ENCODE measurements at places on chromosomes 5 and 9.

DNA sequence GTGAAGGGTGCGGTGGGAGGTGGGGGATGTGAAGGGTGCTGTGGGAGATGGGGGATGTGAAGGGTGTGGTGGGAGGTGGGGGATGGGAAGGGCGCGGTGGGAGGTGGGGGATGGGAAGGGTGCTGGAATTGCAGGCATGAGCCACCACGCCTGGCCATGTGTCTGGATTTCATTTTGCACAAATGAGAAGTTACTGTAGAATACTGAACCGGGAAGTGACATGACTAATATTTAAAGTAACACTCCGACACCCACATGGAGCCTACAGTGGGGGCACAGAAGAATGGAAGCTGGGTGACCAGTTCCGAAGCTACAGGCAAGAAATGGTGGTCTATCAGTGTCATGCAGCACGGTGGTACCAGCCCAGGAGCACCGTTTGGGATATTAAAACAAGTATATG lies 69.9 kb upstream of the SPTLC1 start:
- no peak for DNase-seq

DNA sequence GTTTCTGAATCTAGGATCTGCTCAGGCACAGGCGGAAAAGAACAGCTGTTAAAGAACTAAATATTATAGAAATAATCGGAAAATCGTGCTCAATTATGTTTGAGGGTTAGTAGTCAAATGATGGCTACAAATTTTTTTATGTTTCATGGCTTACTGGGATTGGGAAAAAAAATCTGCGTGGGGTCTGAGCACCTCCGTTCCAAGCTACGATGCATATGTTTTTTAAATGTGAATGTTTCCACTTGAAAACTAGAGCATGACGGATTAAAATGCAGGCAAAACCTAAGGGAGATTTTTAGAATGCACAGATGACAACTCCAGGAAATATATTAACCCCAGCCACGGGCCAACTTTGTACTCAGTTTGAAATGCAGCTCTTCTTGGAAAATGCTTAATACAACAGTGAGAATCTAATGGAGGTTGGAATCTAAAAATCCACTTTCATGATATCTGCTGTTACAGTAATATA lies 5.3 kb downstream of the OTP start:
- no peak for DNase-seq

DNA sequence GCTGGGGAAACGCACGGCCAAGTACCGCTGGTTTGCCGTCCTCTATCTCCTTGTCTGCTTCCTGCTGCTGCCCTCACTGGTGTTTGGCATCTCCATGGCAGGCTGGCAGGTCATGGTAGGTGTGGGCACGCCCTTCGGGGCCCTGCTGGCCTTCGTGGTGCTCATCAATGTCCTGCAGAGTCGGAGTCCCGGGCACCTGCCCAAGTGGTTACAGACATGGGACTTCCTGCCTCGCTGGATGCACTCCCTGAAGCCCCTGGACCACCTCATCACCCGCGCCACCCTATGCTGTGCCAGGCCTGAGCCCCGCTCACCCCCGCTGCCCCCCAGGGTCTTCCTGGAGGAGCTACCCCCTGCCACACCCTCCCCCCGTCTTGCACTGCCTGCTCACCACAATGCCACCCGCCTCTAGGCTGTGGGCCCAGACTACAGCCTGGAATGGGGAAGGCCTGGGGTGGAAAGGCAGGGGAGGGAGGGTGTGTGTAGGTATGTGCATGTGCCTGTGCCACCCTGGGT lies 2.5 kb downstream of the PFN3 start:
- no peak for DNase-seq

DNA sequence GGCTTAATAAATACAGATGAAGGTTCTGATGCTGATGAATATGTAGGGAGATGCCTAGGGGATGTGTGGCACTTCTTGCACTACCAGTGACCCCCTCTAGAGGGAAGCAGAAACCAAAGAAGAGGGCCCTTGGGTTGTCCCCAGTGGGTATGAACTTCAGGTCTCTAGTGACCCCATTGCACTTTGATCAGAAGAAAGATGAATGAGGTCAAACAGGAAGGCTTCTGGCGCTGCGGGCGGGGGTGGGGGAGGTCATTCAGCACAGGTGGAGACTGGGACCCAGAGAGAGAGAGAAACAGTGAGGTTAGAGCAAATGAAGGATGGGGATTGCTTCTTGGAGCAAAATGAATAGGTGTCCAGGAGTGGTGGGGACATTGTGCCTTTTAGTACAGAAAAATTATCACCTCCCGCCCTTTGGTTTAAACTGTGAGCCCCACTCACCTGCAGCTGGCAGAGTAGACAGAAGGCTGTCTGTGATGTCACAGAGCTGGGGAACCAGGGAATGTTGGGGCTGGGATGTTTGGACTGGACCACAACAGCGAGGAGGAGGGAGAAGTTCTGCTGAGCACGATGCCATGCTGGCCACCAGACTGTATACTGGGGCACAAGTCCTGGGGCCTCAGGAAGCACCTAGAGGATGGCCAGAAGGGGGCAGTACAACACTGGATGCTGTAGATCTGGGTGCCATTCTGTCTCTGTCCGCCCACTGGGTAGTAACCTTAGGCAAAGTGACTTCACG lies at the start of gene TEX48:
TEX48 (minus strand) TSS at position 599 of the 739 bp plus-strand sequence. CDS start 10,469 bp downstream, outside the sequence.
- DNase-seq: peak; percentile 37

- DNase-seq: no peak
Measured at GRCh38 chr9:135716045-135716444, 14.1 kb downstream of the KCNT1 start.

GRCh38 chr9:71741926-71742648 lies 26.2 kb downstream of the CEMIP2 start:
- no peak for DNase-seq

DNA sequence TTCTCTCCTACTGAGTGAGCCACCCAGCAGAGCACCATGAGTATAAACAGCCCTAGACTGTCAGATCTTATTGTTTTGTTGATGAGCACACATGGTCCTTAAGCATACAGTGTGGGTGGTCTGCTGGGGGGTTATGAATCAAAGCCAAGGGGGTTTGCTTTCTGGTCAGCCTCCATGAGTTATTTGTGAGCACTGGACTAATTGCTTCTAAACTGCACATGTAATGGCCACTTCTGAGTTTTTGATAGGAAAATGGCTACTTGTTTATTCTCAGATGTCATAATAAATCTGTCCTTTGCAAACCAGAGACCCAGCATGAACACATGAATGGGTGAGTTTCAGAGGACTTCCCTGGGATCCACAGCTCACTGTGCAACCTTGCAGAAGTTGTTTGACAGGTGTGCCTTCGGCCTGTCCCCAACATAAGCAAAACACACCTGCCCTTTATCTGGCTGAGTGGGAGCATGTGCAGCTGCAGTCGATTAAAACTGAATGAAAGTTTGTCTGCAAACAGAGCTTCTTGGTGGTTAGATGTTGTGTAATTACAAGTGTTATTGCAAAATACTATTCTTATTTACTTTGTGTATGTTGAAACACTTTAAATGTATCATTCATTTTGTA lies 35.9 kb downstream of the MAMDC2 start:
- no peak for DNase-seq

- DNase-seq: no peak
Measured at GRCh38 chr9:31733166-31733565, 651.3 kb upstream of the ACO1 start.

GRCh38 chr9:86519066-86519615 lies 164.9 kb upstream of the TUT7 start:
- DNase-seq: no peak

GRCh38 chr5:65172486-65173129 lies 309.1 kb downstream of the ADAMTS6 start:
- DNase-seq: no peak

DNA sequence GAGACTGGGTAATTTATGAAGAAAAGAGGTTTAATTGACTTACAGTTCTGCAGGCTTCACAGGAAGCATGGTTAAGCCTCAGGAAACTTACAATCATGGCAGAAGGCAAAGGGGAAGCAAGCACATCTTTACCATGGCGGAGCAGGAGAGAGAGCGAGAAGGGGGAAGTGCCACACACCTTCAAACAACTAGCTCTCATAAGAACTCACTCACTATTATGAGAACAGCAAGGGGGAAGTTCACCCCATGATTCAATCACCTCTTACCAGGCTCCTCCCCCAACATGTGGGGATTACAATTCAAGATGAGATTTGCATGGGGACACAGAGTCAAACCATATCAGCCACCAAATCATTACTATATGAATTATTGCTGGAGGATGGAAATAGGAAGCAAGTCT lies 30.3 kb upstream of the STX17 start:
- no peak for DNase-seq

- no peak for DNase-seq
Measured at GRCh38 chr9:105195259-105195658, 49.2 kb upstream of the SLC44A1 start.

- DNase-seq: no peak
Measured at GRCh38 chr5:120544043-120544442, 79.9 kb downstream of the PRR16 start.

GRCh38 chr9:114746591-114747346 lies 59.1 kb downstream of the TNFSF15 start:
- no peak for DNase-seq

DNA sequence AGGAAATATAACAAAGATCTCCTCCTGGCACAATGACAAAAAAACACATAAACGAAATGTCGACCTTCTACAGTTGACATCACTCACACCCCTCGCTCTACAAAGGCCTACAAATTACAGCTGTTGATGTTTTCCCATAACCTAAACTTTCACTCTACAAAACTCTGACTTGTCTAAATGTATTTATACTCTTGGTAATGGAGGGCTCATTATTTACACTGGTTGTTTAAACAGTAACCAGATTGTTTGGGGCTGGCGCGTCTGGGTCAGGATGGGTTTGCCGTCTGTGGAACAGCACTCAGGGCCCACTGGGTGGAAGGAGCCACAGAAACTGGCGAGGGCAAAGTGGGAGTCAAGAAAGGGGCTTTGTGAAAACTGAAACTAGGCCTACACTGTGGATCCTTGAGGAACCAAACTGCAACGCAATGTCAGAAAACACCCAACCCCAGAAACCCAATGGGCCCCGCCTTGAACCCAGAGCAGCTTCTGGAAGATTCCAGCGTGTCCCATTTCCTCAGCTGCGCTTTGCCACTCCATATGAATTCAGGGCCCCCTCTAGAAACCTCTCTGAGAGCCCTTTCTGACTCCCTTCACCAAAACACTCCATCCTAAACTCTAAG lies 136.7 kb downstream of the ROR2 start:
- DNase-seq: no peak

DNA sequence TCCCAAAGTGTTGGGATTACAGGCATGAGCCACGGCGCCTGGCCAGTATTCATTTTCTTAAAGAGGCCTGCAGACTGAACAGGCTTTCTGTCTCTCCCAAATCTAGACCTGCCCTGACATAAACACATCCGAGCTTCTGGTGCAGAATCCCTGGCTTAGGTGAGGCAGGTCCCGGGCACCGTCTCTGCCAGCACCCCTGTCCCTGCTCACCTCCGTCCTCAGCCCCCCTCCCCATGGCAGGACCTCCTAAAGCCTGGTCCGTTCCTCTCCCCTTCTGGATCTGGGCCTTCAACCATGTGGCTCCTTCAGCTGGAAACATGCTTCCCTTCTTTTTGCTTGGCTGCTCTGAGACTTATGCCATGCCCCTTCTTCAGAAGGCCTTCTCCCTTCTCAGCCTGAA lies 22.7 kb upstream of the RXRA start:
- DNase-seq: no peak

GRCh38 chr5:88930335-88930734 lies 47.4 kb upstream of the MEF2C start:
- no peak for DNase-seq

GRCh38 chr9:135971892-135972291 lies 10.7 kb upstream of the UBAC1 start:
- no peak for DNase-seq

- no peak for DNase-seq
Measured at GRCh38 chr5:141570655-141571054, 48.1 kb downstream of the DIAPH1 start.

DNA sequence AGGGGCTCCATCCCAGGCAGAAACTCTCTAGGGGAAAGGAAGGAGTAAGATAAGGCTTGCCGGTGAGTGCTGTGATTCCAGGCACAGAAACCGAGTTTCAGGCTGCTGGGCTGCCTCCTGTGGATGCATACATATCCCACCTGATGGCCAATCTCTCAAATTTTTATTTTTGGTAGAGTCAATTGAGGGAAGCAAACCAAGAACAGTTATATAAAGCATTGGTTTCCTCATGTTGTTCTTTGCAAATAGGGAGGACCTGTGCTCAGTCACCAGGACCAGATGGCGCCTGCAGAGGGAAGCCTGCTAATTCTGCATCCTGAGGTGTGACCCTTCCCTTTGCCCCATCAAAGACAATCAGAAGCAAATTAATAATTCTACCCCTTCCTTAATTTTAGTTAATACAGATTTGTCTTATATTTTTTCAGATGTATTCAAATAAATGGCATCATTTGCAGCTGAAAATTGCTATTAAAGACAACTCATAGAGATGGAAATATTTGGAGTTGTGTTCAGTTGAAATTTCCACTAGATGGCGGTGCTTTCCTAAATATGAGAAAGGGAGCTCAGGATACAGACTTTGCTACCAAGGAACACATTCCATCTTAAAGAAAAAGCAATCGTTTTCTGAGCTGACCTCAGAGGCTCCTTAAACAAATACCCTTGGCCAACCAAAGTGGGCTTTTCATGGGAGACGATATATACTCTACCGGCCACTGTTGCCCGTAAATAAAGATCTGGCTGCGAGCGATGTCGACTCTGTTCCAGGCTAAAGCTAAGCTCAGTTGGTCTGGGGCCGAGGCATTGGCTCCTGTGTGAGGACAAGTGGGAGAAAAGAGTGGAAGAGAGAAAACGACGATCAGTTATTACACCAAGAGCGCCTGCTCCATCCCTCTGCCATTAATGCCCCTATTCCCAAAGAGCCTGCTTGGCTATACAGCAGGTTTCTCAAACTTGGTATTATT lies 225.7 kb upstream of the KLF9 start:
- no peak for DNase-seq

- DNase-seq: no peak
Measured at GRCh38 chr9:116115761-116116353, 37.7 kb upstream of the PAPPA start.

DNA sequence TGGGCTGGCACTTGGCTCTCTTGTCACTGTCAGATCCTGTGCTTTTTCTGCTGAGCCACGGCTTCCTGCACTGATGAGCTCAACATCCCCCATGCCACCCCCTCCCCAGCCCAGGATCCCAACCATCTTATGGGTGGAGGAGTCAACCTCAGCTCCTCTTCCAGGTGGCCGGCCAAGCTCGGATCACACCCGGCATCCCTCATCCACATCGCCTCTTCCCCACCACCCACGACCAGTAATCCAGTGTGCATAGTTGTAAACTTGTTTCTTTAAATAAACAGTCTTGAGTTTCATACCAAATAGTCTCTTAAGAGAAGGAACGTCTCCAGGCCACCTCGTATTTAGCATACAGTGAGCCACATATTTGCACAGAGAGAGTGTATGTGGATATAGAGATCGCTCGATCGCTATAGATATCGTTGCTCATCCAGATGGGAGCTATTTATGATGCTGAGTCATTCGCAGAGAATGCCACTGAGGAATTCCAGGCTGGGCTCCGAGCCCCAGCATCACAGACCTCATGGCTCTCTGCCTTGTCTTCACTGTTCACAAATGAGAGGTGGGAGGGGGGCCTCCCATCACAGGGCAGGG lies 61.8 kb upstream of the CPLX2 start:
- no peak for DNase-seq
